ENCODE measurements at places on chromosomes 1 and 21.

GRCh38 chr1:229190057-229190575, 80.8 kb upstream of the RAB4A start:
- DNase-seq, result no peak

DNA sequence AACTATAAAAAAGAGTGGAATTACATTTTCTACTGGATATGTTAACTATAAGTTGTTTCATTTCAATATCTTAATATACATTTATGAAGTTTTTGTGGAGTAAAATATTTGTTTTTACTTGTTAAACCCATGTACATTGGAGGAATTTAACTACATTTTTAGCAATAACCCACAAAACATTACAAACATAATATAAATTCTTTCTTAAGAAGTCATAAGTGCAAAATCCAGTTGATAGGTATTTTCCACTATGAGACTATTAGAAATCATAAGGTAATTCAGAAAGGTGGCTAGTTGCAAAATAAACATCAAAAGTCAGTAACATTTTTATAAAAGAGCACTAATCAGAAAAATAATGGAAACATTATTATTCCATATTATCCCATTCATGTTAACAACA, 73.9 kb upstream of the RRP15 start:
- DNase-seq, result no peak

DNA sequence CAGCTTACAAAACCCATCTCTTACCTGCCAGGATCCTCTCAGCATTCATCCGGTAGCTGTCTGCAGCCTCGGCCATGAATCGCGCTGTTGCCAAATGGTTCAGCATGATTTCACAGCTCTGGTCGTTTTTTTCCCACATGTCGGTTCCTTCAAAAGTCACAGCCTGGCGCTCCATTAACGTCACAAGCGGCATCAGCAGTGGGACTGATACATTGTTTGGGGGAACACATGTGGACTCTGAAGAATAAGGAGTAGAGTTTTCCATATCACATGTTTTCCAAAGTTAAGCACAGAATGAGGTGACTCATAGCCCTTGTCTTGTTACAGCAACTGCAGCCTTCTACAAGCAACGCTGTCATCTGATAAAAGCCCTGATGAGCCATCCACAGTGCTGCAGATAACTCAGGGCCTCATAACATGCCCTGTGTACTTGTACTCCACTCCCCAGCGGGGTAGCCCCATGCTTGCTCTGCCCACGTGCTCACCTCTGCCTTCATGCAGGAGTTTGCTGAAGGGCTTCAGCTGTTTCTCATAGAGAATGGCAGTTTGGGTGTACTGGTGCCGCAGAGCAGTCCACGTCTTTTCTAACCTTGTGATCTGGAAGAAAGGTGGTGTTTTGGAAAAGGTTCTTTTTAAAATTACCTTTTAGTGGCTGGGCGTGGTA, 114.2 kb downstream of the BCAR3 start:
- DNase-seq, result no peak

GRCh38 chr1:193387406-193387805, 201.0 kb upstream of the B3GALT2 start:
- DNase-seq, result no peak

DNA sequence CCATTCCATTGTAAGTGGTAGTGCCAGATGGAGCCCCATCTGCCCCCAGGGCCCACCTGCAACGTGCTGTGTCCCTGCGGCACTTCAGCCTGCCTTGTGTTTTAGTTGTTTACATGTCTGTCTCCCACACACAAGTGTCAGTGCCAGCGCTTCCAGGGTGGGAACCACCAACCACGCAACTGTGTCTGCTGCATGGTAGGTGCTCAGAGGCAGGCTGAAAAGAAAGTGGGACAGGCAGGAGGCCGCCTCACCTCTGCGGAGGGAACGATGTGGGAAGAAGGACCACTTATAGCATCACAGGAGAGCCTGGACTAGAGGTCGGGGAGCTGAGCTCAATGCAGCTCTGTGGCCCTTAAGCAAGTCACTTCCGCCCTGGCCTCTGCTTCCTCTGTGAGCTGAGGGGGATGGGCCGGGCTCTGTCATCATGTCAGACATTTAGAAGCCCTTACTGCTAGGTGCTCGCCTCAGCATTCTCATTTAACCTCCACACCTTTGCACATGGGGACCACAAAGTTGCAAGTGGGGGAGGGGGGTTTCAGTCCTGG, 17.9 kb downstream of the SLC9A1 start:
- DNase-seq, result no peak

DNA sequence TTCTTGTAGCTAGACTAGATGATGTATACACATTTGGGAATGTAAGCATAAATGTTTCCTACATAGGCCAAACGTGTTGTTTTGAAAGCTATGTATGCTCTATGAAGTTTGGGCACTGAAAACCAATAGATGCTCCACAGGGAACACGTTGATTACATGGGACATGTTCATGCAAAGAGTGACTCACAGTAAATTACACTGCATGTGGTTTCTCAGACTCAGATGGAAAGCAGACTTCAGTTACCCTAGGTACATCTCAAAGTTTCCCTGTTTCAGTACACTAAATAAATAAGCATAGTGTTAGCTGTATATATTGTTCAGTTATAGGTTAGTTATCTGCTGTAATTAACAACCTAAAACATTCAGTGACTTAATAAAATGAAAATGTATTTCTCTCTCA, 301.9 kb upstream of the RUNX1 start:
- DNase-seq, result no peak

- DNase-seq, result no peak
Measured at GRCh38 chr1:91078859-91079258, 57.0 kb upstream of the ZNF644 start.

DNA sequence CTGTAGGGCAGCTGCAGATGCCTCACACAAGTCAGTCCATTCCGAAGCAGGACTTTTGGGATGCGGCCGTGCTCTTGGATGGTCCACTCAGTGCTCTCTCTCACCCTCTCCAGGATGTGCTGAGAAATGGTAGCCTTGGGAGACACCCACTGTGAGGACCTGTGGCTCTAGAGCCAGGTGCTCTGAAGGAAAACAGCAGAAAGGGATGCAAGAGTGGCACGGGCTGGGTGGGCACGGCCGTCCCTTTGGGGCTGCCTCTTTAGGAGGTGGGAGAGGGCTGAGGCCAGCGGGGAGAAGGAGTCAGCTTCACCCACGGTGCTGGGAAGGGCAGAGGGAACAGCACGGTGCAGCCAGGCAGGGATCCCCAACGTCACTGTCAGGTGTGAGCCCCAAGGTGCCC, 106.1 kb downstream of the RIPK4 start:
- DNase-seq, result no peak

GRCh38 chr1:200866521-200866920, 6.3 kb upstream of the GPR25 start:
- no peak for DNase-seq

GRCh38 chr1:212743901-212744475, 44.3 kb upstream of the BATF3 start:
- no peak for DNase-seq

DNA sequence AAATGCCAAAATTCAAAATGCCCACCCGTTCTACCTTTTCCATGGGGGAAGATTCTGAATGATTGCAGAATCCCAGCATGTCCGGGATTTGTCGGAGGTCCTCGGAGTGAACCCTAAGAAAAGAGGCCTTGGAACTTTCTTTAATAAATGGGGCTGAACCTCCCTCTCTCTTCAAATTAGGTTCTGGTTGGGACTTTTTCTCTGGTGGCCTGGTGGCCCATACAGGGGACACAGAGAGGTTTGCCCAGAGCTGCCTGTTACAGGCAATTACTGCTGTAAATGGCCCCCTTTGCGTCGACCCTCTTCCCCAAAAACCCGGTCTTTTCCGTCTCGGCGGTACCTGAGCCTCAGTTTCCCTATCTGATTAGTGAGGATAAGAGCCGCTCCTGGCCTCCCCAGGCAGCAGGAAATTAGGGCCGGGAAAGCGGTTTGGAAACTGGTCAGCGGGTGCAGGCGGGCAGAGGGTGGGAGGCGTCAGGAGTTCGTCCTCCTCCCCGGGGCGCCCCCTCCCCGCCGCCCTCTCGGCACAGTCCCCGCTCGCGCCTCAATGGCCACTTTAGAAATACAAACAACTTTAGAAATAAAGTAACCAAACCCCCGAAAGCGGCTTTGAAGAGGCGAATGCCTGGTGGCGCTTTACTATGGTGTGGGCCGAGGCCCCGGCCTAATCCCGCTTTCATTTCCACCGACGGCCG, 15.6 kb downstream of the PAX7 start:
- no peak for DNase-seq

GRCh38 chr1:214282630-214283242, 1.8 kb downstream of the SMYD2 start:
- DNase-seq, result no peak

All from NCI-H2029 treated with DMSO at 0.1 percent for 48 hours (cell line).